ENCODE measurements at places on chromosomes 4 and X. TPM values are rescaled to one million over a fixed set of nuclear protein-coding genes. Genes with fewer than 3 reads are reported as not detected.

DNA sequence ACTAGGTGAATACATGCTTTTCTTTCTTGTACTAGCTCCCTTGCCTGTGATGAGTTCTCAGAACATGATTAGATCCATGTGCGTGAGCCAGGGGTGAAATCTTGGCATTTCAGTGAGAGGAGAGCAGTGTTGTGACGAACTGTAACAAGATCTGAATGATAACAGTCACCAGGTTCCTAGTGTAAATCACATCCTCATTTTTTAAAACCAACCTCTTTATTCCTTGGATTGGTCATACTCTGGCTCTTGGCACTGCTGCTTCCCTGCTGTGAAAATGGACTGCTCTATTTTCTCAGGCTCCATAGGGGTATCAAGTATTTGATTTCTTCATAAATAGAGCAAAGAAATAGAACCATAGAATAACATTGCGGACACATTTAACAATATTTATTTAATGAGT, 206.3 kb downstream of the SLC4A4 start:
- ATAC-seq, result no peak

Gene HPGD
- total RNA-seq, result 50.5 TPM

GRCh38 chr4:677431-678293, 3.3 kb downstream of the MYL5 start:
- peak; percentile 51 for ATAC-seq

Gene DGKQ
- 12.0 TPM for total RNA-seq

Gene MAMLD1
- total RNA-seq, result 0.76 TPM

DNA sequence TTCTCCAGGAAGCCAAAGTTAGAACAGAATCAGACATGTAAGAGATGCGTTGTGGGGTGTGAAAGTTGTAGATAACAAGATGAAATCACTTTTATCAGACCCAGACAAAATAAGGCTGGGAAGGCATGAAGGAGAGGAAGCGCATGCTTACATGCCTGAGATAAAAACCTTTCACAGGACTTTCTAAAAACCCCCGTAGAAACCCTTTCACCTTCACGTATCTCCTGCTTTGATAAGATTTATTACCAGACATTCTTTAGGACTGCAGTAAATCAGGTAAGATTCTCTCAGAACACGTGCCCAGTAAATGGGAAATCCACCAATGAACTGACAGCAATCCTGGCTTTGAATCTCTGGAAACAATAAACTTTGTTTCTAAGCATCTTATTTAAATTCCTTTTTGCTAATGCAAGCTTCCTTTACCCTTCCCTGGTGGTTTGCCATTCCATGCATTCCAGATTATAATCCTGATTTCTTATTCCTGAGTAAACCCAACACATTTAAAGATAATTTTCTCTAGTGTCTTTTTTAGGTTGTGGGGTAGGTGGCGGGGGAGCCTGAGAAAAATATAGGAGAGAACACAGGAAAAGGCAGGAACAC, 254.6 kb upstream of the LDB2 start:
- ATAC-seq, result no peak

Gene NHSL2
- 1.2 TPM for total RNA-seq

Measured in esophagus mucosa (tissue), 1 donor.